ENCODE measurements at places on chromosomes 6 and 20.

DNA sequence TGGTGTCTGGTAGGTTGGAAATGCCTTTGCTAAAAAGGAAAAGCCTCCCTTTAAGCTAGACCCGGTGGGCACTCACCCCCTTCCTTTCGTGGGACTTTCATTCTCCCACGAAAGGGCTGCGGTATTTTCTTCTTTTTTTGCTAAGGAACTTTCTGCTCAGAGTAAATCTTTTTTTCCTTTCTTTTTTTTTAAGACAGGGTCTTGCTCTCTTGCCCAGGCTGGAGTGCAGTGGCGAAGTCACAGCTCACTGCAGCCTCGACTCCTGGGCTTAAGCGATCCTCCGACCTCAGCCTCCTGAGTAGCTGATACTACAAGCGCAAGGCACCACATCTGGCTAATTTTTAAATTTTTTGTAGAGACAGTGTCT, 4.0 kb downstream of the TP53TG5 start:
- no peak for DNase-seq
- peak overlapping the region; percentile 77 for H3K27ac ChIP-seq
- H3K36me3 ChIP-seq: peaks cover 16% of the 10 kb centered on the region
- peak overlapping the region; percentile 74 for H3K4me3 ChIP-seq
- no peaks in the 10 kb centered on the region for H3K27me3 ChIP-seq

DNA sequence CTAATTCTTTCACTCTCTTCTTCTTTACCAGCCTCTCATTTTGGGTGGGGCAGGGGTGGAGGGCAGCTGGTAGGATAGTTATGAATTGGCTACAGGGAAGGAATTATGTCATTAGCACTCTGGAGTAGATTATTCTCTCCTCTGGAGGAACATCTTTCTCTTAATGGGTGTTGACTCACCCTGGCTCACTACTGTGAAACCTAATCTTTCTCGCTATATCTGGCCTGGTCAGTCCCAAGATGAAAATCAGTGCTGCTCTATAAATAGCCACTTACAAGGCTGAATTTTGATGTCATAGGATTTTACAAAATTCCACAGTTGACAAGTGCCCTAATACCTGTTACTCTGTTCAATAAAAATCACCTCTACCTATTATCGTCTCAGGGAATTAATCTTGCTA, 151.3 kb downstream of the COL9A1 start:
- no peak overlapping the region for H3K4me3 ChIP-seq
- no peaks in the 10 kb centered on the region for H3K36me3 ChIP-seq
- no peak overlapping the region for H3K27ac ChIP-seq
- H3K4me1 ChIP-seq: no peaks in the 10 kb centered on the region
- no peak for DNase-seq

DNA sequence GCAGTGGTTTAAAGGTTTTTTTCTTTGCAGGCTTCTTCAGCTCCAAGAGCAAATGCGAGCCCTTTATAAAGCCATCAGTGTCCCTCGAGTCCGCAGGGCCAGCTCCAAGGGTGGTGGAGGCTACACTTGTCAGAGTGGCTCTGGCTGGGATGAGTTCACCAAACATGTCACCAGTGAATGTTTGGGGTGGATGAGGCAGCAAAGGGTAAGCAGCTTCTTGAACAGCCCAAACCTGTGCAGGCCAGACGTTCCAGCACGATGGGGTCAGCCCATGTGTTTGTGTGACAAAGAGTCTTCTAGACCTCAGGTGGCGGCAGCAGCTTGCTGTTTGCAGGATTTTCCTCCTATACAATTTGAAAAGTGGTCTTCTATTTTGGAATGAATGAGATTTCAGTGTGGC, 17.7 kb downstream of the DSP start:
- H3K4me3 ChIP-seq: no peak overlapping the region
- no peaks in the 10 kb centered on the region for H3K27me3 ChIP-seq
- no peak for DNase-seq
- no peaks in the 10 kb centered on the region for H3K4me1 ChIP-seq

DNA sequence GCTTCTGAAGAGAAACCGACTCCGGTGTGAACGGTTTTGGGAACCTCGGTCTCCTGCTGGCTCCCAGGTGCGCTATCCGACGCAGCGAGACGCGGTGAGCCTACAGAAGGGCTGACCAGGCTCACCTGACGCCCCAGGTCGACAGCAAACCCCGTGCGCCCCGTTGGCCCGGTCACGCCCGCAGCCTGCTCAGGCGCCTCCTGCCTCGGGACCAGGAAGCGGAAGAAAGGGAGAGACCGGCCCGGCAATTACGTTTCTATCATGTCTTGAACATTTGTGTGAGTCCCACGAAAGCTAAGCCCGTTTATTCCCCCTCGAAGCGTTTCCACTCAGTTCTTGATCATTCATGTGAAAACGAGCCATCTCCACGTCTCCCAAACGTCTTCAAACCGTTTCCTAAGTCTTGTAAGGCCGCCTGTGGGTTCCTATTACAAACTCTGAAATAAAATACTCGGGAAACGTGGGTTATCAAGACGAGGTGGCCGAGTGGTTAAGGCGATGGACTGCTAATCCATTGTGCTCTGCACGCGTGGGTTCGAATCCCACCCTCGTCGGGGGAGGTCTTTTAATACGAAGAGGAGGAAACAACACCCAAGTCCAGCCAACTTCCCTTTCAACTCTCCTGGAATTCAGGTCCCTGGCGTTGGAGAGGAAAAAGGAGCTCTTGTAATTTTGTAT, 150.5 kb upstream of the PRSS16 start:
- H3K36me3 ChIP-seq: no peaks in the 10 kb centered on the region
- DNase-seq: no peak
- H3K27me3 ChIP-seq: peaks cover 6% of the 10 kb centered on the region
- peaks cover 13% of the 10 kb centered on the region for H3K4me1 ChIP-seq
